ENCODE measurements at places on chromosomes 2 and 18. TPM values are rescaled to one million over a fixed set of nuclear protein-coding genes. Genes with fewer than 3 reads are reported as not detected.
A peak's percentile ranks its signal among the peaks of the same experiment; 100 is the strongest.

SPATA3 gene
- not detected for total RNA-seq

LIMS3 gene
- total RNA-seq = 0.61 TPM

SMAD2 gene
- total RNA-seq = 127 TPM

ERFE gene
- 14.9 TPM for total RNA-seq

KCNK3 gene
- not detected for total RNA-seq

RPIA gene
- total RNA-seq = 3.8 TPM

TMEM178A gene
- 0.13 TPM for total RNA-seq

FAM98A gene
- total RNA-seq = 128 TPM

MAPK4 gene
- total RNA-seq = not detected

GRCh38 chr2:194343167-194343566 lies 1313.9 kb upstream of the SLC39A10 start:
- H3K27me3 ChIP-seq = no peaks in the 10 kb centered on the region
- H3K36me3 ChIP-seq = no peaks in the 10 kb centered on the region
- no peak overlapping the region for H3K4me3 ChIP-seq
- H3K27ac ChIP-seq = no peak overlapping the region

DNA sequence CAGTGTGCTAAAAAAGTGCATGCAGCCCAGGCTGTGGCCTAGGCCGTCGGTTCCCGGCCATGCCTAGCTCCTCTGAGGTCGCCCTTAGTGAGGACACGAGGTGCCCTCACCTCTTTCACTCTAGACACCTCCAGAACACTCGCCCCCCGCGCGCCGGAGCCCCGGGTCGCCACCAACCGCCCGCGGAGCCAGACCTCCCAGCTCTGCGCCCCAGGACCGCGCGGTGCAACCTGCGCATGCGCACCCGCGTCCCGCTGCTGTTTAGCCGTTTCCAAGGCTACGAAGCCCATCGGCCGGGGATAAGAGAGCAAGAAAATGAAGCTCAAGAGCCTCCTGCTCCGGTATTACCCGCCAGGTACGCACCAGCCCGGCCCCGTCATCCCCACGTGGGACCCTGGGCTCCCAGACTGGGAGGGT lies at the start of gene DAW1:
TSS of gene DAW1 (plus strand) at position 257 of the 417 bp plus-strand sequence. CDS start at position 316, 59 bp downstream.
- peak within 1 kb of the TSS; percentile 52 for H3K27ac ChIP-seq
- no peaks in the 10 kb centered on the region for H3K36me3 ChIP-seq
- peaks cover 10% of the 10 kb centered on the region for H3K4me1 ChIP-seq
- H3K27me3 ChIP-seq = no peaks in the 10 kb centered on the region
- peak; percentile 68 for DNase-seq
- peak within 1 kb of the TSS; percentile 21 for H3K4me3 ChIP-seq

DNA sequence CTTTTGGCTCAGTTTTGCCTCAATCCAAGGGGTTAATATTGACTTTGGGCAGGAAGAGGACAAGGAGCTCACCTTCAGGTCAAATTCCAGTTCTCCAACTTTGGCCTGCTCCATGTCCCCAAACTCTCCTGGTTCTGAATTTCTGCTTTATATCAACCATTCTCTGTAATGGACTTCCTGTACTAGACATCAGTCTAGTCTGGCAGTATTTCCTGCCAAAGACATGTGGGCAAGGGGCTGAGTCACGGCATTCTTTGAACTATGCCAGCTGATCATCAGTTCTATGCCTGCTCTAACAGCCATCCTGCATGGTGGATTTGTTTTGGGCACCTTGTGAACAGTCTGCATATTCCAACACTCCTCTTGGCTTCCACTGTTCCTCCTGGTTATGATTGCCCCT lies 199.4 kb downstream of the ZEB2 start:
- no peaks in the 10 kb centered on the region for H3K27me3 ChIP-seq
- H3K4me1 ChIP-seq = 0 out of 2 replicates have a peak, but pooled peaks cover 9% of the 10 kb centered on the region
- DNase-seq = no peak
- no peak overlapping the region for H3K4me3 ChIP-seq

GRCh38 chr2:203061346-203061745 lies 46.7 kb downstream of the NBEAL1 start:
- H3K27ac ChIP-seq = peak overlapping the region; percentile 64
- H3K4me1 ChIP-seq = peaks cover 14% of the 10 kb centered on the region
- H3K27me3 ChIP-seq = no peaks in the 10 kb centered on the region
- H3K36me3 ChIP-seq = peaks cover 22% of the 10 kb centered on the region

DNA sequence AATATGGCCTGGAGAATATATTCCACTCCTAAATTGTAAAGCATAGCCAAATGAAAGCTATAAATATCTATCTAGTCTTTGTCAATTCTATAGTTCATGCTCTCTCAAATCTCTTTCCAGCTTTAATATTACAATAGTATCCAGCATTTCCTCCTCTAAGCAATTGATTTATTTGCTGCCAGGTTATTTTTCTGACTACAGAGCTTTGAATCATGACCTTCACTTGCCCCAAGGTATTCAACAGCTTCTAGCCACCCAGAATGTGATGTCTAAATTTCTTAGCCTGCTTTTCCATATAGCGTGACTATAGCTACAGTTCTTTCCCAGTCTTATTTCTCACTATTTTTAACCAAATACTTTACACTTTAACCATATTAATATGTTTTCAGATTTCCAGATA lies 1287.6 kb downstream of the LRP1B start:
- no peaks in the 10 kb centered on the region for H3K27me3 ChIP-seq
- H3K4me1 ChIP-seq = no peaks in the 10 kb centered on the region
- H3K36me3 ChIP-seq = no peaks in the 10 kb centered on the region
- H3K4me3 ChIP-seq = no peak overlapping the region

DNA sequence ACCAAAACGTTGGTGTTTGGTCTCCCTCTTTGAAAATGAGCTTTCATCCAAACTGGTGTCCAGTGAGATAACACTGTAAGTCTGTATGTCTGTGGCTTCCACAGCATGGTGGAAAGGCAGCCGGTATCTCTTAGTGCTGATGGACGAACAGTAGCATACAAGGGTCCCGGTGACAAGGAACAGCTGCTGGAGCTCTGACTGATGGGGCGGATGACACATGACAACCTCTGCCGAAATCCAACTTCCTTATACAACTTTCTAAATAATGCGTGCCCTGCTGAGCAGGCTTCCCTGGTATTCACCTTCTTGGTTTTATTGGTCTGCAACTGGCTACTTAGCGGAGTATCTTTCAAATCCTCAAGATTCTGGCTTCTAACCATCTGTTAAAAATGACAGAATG lies 216.2 kb downstream of the SRBD1 start:
- peaks cover 28% of the 10 kb centered on the region for H3K4me1 ChIP-seq
- DNase-seq = no peak
- H3K4me3 ChIP-seq = no peak overlapping the region
- H3K36me3 ChIP-seq = no peaks in the 10 kb centered on the region

GRCh38 chr2:23720705-23721453 lies 206.0 kb downstream of the ATAD2B start:
- no peaks in the 10 kb centered on the region for H3K27me3 ChIP-seq
- H3K36me3 ChIP-seq = no peaks in the 10 kb centered on the region
- no peak overlapping the region for H3K4me3 ChIP-seq

DNA sequence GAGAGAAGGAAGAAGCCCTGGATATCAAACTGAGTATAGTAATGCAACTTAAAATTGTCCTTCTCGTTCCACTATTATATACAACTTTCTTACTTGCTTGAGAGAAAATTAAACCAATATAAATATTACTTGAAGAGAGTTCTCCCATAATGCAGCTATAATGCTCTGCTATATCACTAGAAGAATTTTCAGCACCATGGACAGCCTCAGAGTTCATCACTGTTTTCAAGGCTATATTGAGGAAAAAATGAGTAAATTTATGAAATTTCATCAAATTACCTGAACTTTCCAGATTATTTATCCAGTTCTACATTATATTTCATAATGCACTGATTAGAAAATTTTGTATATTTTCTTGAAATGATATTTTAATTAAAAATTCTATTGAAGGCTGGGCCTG lies 1053.5 kb upstream of the FAM98A start:
- H3K36me3 ChIP-seq = no peaks in the 10 kb centered on the region
- no peaks in the 10 kb centered on the region for H3K27me3 ChIP-seq
- no peaks in the 10 kb centered on the region for H3K4me1 ChIP-seq
- H3K27ac ChIP-seq = no peak overlapping the region

- H3K27me3 ChIP-seq = no peaks in the 10 kb centered on the region
- H3K4me3 ChIP-seq = no peak overlapping the region
These were observed 93.7 kb downstream of the KCTD1 start for GRCh38 chr18:26454616-26455015.

DNA sequence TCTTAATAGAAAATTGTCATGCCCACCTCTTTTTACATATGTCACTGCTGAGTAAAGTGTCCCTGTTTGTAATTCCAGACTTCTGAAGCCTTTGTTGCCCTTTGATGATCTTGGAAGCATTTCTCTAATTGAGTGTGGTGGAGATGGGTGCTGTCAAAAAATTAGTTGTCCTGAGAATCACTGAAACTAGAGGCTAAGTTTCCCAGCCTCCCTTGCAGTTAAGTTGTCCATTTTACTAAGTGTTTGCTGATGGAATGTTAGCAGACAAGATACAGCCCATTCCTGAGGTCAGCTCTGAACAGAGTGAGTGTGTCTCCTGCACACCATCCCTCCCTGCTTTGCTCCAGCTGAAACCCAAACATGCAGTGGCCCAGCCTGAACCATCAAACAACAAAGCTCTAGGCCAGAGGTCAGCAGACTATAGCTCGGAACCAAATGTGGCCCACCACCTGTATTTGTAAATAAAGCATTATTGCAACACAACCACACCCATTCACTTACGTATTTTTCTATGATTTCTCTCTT lies 28.1 kb upstream of the TMEM177 start:
- DNase-seq = no peak
- H3K27ac ChIP-seq = no peak overlapping the region
- no peaks in the 10 kb centered on the region for H3K27me3 ChIP-seq
- H3K36me3 ChIP-seq = no peaks in the 10 kb centered on the region

DNA sequence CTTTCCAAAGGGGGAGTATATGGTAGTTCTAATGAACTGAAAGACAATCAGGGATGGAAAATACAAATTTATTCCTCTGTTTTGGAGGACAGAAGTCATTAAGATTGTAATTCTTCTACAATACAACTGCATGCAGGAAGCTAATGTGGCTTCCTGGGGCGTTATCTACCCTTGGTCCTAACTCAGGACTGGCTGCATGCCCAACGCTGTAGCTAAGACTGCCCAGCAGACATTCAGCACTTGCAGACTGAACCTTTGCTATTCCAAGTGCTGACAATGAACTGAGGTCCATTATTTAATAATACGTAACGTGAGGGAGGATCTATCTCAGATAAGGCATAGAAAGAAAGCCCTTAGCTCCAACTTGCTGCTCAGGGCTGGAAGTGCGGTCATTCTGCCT lies 53.2 kb downstream of the ZAP70 start:
- no peak for DNase-seq
- H3K4me1 ChIP-seq = no peaks in the 10 kb centered on the region
- no peak overlapping the region for H3K4me3 ChIP-seq
- H3K36me3 ChIP-seq = peaks cover 32% of the 10 kb centered on the region
- no peaks in the 10 kb centered on the region for H3K27me3 ChIP-seq
- H3K27ac ChIP-seq = no peak overlapping the region

DNA sequence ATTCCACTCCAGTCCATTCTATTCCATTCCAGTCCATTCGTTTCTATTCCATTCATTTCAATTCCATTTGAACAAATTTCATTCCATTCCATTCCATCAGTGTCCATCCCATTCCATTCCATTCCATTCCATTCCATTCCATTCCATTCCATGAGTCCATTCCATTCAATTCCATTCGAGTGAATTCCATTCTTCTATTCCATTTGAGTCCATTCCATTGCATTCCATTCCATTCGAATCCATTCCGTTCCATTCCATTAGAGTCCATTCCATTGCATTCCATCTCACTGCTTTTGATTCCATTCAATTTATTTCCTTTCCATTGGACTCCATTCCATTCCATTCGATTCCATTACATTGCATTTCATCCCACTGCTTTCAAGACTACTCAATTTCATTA lies 1132.1 kb downstream of the RPIA start:
- H3K27ac ChIP-seq = no peak overlapping the region
- H3K27me3 ChIP-seq = no peaks in the 10 kb centered on the region
- DNase-seq = no peak

DNA sequence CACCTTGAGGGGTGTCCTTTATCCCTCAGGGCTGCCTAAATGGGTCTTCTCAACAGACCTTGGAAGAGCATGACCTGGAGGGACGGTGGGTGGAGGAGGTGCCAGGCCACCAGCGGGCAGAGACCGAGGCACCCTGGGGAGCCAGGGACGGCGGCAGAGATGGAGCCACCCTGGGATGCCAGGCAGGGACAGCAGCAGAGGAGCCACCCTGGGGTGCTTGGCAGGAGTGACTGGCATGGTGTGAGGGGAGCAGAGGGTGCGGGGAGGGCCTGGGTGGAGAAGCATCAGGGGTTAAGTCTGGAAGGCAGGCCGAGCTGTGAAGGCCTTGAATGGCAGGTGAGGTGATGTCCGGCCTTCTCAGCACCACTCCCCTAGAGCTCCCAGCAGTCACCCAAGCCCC lies 56.1 kb downstream of the CIB4 start:
- peaks cover 64% of the 10 kb centered on the region for H3K27me3 ChIP-seq
- H3K36me3 ChIP-seq = no peaks in the 10 kb centered on the region
- no peak for DNase-seq
- no peaks in the 10 kb centered on the region for H3K4me1 ChIP-seq
- H3K4me3 ChIP-seq = no peak overlapping the region

DNA sequence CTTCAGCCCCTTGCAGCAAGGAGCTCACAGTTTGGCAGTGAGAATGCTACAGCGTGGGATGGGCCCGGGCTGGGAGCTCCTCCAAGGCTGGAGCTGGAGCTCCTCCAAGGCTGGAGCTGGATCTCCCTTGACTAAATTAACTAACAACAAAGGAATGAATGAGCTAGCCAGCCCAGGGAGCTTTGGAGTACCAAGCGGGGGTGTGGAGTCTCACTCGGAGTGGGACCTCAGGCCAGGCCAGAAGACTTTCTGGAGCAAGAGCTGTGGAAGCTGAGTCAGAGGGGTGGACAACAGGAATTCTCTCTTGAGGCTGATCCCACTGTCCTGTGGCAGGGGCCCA lies 244.7 kb upstream of the HS6ST1 start:
- H3K4me1 ChIP-seq = peaks cover 6% of the 10 kb centered on the region
- H3K27ac ChIP-seq = no peak overlapping the region
- no peaks in the 10 kb centered on the region for H3K36me3 ChIP-seq
- no peak for DNase-seq
- H3K4me3 ChIP-seq = no peak overlapping the region

- H3K4me1 ChIP-seq = no peaks in the 10 kb centered on the region
- no peaks in the 10 kb centered on the region for H3K36me3 ChIP-seq
- no peak for DNase-seq
- no peaks in the 10 kb centered on the region for H3K27me3 ChIP-seq
- H3K27ac ChIP-seq = no peak overlapping the region
These were observed 41.6 kb upstream of the DPP10 start for GRCh38 chr2:114400890-114401289.

DNA sequence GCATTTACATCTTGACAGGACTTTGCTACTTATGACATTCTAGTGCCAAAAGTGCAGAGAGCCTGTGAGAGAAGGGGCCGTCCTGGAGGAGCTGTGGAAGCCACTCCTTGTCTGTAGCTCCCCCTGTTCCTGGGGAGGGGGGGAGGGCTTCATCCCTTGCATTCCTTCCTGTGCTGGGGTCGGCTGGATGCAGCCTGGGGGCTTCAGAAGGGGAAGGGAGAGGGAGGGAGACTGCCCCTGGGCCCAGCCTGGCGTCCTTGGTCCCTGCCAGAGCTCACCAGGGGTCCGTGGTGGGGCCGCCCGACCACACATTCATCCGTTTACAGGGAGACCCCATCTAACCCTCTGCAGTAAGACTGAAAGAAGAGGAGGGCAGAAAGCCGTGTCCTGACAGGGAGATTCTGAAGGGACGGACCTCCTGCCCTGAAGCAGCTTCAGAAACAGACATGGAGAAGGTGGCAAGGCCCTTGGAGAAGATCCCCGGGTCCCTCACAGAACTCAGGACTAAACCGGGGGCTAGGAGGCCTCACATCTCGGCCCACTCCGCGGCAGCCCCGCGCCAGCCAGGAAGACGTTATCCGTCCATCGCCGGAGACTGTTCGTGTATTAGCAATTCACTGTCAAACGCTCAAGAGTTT lies 258.3 kb upstream of the SALL3 start:
- no peaks in the 10 kb centered on the region for H3K27me3 ChIP-seq
- DNase-seq = no peak
- no peak overlapping the region for H3K27ac ChIP-seq
- no peak overlapping the region for H3K4me3 ChIP-seq

Data from SJSA1 (cell line).